ENCODE measurements at places on chromosomes 3 and 15.

GRCh38 chr3:190320594-190321362 is 1.5 kb downstream of the CLDN1 start:
- no peak overlapping the region for H3K27ac ChIP-seq
- H3K4me3 ChIP-seq = no peak overlapping the region
- peaks cover 10% of the 10 kb centered on the region for H3K4me1 ChIP-seq
- no peak for DNase-seq
- no peaks in the 10 kb centered on the region for H3K36me3 ChIP-seq

- no peak overlapping the region for H3K4me3 ChIP-seq
- DNase-seq = no peak
- peaks cover 33% of the 10 kb centered on the region for H3K27me3 ChIP-seq
Observed at GRCh38 chr3:179882292-179882691, 154.4 kb downstream of the PEX5L start.

GRCh38 chr3:98869391-98869790 is 32.1 kb downstream of the DCBLD2 start:
- H3K27ac ChIP-seq = no peak overlapping the region
- H3K4me1 ChIP-seq = no peaks in the 10 kb centered on the region
- DNase-seq = no peak
- H3K4me3 ChIP-seq = no peak overlapping the region
- H3K27me3 ChIP-seq = no peaks in the 10 kb centered on the region
- H3K36me3 ChIP-seq = peaks cover 8% of the 10 kb centered on the region

DNA sequence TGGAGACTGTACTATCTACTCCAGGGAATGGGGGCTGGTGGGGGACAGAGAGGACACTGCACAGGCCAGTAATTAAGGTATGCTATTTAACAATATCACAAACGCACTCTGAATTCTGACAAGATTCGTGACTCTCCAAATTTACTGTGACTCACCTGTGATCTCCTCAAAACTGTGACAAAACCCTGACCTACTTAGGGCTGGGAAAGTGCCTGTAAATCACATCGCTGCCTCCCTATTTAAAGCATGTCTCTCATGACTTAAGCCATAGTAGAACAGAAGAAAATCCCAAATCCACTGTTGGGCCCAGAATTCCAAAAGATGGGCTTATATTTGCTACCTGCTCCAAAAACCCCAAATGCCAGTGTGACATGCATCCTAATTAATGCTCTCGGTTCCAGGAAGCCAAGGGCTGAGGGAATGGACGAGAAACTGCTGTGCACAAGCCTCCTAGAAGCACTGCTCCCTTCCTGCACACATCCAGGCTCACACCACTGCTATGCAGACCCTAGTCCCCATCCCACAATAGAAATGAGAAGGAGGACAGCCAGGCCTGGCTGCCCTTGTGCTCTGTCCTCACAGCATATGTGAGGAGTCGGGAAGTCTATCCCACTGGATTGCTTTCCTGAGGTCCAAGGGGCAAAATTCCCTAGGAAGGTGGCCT is 187.7 kb upstream of the CHRNA7 start:
- no peaks in the 10 kb centered on the region for H3K36me3 ChIP-seq
- DNase-seq = no peak
- no peaks in the 10 kb centered on the region for H3K27me3 ChIP-seq

DNA sequence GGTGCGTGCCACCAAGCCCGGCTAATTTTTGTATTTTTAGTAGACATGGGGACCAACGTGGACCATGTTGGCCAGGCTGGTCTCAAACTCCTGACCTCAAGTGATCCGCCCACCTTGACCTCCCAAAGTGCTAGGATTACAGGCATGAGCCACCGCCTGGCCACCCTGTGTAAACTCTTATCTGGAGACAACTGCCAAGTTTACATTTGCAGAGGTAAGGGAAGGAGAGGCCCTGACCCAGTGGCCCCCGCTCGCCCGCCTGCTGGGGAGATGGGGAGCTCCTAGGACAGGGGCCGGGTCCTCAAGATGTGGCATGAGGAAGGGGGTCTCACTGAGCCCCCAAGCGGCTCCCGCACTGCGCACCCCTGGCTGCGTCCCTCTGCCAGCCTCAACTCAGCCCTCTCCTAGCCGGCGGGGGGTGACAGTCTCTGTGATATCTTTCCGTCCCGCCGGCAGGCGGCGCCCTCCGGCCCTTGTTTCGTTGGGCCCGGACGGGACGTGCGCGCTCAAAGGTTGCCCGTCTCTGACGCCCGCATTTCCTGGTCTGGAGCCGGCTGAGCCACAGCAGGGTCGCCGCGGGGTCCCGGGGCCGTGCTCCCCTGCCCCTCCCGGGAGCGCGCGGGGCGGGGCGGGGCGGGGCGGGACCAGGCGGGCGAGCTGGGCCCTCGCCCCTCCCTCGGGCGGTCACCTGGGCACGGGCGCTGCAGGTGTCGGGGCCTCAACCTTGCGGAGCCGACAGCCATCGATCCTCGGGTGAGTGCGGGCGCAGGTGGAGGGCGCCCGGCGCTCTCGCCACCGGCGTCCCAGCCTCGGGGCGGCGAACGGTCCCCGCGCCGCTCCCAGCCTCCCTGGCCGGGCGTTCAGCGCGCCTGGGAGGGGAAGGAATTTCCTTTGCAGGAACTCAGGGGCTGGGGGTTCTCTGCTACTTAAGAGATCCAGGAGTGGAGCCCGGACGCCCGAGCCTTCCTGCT is at the start of gene GPR160:
Gene GPR160, plus strand, starts transcription at position 533 of the 971 bp plus-strand sequence. CDS start 45,978 bp downstream, outside the sequence.
- peak; percentile 64 for DNase-seq
- peak within 1 kb of the TSS; percentile 39 for H3K27ac ChIP-seq
- 0 out of 2 replicates have a peak, but pooled peaks cover 4% of the 10 kb centered on the region for H3K4me1 ChIP-seq
- H3K4me3 ChIP-seq = peak within 1 kb of the TSS; percentile 72
- no peaks in the 10 kb centered on the region for H3K36me3 ChIP-seq
- H3K27me3 ChIP-seq = no peaks in the 10 kb centered on the region

DNA sequence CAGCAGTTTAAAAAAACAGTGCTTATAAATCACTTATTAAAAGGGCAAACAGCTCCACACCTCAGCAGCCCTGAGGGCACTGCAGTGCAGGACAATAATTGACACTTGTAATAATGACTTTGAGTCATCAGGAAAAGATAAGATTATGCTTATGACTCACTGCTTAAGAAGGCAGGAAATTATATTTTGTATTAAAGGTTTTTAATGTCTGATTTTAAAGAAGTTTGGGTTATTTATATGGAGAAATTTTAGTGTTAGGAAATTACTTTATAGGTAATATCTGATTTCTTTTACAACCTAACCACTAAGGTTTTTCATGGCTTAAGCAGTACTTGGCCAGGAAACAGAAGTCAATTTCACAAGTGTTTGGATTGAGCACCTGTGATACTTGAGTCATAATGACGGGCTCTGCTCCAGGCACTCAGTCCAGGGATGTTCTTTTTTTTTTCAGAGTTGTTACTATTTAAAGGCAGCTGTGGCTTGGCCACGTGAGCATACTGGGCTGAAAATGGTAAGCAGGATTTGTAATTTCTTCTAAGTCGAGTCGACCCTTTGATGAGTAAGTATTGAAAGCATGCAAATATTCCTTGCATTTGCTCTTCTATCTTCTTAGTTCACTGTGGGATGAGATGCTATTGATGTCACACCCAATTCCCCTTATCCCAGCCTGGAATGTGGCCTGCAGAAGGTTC is 21.6 kb upstream of the SLC6A20 start:
- H3K27ac ChIP-seq = peak overlapping the region; percentile 97
- DNase-seq = peak; percentile 96
- H3K4me1 ChIP-seq = peaks cover 42% of the 10 kb centered on the region

All from HCT116 (cell line).